GM03348 (cell line): ENCODE measurements at places on chromosomes 7 and 10.

GRCh38 chr10:7409045-7409731 is 1.6 kb downstream of the SFMBT2 start:
- no peak for DNase-seq

- peak; percentile 60 for DNase-seq
These were observed 188.6 kb downstream of the ETV1 start for GRCh38 chr7:13800694-13801448.

DNA sequence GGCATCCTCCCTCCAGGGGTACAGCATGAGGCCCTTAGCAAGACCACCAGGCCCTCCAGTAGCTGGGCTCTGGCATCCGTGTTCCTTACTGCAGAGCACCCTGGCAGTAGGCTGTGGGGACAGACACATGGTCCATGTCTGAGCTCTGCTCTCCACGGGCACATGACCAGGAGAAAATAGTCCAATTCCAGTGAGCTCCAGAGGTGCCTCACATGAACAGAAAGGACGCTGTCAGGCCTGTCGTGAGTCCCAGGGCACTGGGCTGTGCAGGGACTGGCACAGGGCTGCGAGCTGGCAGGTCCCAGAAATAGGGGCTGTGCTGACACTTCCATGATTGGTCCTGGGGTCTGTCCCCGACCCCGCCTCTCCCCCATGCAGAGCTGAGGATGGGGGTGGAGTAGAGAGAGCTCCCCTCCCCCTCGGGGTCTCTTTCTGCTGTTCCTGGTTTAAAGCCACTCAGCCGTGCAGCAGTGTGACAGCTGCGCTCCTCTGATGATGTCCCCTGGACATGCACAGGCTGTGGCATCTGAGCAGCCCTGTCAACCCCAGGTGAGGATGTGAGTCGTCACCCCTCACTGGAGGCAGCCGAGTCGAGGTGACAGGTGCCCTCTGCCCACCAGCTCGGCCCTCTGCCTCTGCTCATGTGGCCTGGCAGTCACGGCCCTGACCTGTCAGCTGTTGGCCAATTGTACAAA is 25.2 kb upstream of the ZNF488 start:
- DNase-seq = no peak

DNA sequence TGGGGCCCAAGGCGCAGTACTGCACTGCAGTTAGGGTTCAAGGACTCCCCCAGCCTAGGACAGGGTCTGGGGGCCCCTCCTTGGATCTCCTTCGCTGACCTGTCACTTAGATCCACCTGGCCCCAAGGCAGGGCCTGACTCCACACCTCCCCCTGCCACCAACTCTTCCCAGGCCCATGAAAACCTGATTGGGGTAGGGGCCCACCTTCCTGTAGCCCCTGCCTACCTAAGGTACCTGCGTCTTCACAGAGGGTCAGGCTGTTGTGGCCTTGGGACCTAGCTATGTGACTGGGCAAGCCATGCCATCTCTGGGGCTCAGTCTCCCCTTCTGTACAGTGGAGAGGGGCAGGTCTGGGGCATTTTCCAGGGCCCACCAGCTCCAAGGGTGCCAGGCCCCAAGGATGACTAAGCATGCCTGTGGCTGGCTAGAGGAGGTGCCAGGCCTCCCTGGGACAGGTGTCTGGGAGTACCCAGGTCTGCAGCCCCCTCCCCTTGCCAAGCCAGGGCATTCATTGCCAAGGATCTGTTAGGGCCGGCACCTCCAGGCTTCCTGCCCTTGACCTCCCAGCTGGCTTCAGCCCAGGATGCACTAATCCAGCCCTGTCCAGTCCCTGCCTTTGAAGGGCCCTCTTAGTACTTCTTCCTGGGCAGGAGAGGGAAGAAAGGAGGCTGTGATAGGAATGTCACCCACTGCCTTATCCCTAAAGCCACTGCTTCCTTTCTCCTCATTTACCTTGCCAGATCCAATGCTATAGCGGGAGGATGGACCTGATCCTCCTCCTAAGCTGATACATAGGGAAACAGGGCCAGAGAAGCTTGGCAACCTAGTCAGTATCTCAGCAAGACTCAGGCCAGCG is 1.3 kb downstream of the LIMK1 start:
- DNase-seq = no peak
